ENCODE measurements at places on chromosomes 13 and 19.
A peak's percentile ranks its signal among the peaks of the same experiment; 100 is the strongest.

- DNase-seq, result no peak
Observed at GRCh38 chr13:40208517-40208916, 457.9 kb downstream of the FOXO1 start.

DNA sequence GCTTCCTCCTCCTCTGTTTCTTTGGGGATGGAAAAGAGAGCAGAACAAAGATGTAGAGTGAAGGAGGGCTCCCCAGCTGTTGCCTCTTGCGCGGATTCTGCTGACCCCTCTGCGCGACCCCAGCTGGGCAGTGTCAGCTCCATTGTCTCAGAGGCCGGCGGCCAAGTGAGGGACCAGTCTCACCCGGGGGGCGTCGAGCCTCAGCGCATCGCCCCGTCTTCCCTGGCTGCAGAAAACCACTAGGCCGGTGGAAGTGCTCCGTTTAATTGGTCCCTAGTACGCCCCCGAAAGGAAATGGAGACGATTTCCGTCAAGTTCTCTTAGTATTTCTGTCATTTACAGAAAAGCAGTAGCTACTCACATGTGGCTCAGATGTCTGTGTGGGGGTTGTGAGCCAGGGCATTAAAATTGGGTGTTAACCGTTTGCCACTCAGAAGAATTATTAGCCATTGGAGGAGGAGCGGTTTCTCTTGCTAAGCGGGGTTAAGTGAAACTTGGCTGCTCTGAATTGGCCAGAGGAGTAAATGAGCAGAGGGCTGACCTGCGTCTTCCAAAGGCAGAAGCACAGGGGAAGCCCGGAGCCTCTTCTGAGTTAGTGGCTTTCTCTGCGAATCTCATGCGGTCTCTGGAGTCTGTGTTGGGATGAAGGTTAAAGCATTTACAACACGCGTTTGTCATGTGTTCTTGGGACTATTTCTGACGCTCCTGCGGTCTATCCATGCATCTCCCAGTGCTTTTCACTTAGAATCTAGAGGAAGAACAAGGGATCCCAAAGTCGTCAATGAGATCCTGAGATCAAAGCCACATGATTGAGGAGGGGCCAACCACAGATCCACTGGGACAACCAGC lies 132.8 kb upstream of the MYO16 start:
- DNase-seq, result peak; percentile 92

- DNase-seq, result no peak
Observed at GRCh38 chr13:106390367-106390766, 145.1 kb downstream of the EFNB2 start.

- DNase-seq, result no peak
Observed at GRCh38 chr19:16000024-16000663, 51.3 kb downstream of the OR10H4 start.

DNA sequence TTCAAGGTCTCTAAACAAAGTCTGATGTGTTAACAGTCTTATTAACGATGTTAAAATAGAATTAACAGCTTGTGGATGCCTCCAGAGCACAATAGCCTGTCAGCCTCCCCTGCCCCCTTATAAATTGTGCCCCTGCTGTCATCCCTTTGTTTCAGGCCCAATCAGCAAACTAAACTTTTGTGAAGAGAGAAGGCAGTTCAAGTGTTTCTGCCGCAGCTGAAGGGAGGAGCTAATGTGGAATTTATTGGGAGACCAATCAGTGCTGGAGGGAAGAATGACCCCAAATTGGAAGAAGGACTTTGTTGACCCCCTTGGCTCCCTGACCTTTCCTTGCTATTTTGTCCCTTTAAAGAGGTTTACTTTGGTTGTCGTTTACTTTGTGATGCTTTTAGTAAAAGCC lies 160.5 kb downstream of the TM9SF2 start:
- peak; percentile 70 for DNase-seq

DNA sequence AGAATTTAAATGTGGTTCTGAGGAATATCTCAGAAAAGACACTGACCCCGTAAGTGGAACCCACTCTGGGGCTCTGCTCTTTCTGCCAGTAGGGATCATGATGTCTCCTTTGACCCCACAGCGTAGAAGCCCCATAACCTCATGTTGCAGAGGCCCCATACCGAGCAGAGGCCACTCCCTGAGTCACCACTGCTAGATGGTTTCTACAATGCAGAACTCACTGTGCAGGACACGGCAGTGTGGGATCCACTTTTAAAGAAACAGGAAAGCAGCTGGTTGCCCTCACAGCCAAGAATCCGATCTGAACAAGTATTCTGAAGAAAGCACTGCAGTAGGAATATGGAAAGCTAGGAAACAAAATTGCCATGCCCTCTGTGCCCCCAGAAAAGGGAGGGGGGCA lies 4.2 kb downstream of the SLC7A1 start:
- no peak for DNase-seq

GRCh38 chr13:25217023-25217885 lies 45.2 kb upstream of the AMER2 start:
- DNase-seq, result peak; percentile 76

- DNase-seq, result no peak
Observed at GRCh38 chr13:31036731-31037695, 104.6 kb downstream of the TEX26 start.

GRCh38 chr13:66102864-66103263 lies 1127.3 kb downstream of the PCDH9 start:
- no peak for DNase-seq

DNA sequence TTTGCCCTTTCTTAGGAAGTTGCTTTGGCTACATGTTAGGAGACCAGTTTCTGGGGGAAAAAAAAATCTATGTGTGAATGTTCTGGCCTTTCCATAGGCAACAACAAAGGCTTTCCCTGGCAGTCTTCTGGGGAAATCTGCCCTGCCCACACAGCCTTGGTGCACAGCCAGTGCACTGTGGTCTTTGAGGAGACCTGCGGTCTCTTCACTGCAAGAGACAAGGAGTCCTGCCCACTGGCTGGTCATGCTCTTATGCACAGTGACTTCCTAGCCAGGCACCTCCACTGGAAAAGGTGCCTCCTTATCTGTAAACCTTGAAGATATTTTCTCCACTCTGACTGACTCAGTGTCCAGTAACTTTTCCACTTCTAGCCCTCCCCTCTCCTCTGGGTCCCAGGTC lies 155.1 kb downstream of the SUCLA2 start:
- DNase-seq, result no peak

GRCh38 chr13:79530270-79530669 lies 49.3 kb downstream of the NDFIP2 start:
- DNase-seq, result no peak

DNA sequence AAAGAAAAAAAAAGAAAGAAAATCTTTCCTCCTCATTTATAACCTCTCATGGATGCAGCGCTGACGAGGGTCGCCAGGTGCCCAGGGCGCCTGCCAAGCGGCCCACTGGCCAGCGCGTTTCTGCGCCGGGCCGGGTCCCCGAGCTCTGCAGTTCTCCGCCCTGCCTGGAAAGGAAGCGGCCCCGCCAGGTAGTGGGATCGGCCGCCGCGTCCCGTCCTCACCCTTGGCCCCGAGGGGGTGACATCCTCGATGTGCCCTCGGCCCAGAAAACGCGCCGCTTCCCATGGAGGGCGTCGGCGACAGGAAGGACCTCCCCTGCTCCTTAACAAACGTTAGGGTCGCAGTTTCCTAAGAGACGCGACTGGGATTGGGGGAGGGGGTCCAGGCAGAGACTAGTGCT lies 56.9 kb downstream of the ZNF726 start:
- DNase-seq, result peak; percentile 34

- DNase-seq, result no peak
Observed at GRCh38 chr13:79995334-79995733, 345.6 kb downstream of the SPRY2 start.

- DNase-seq, result no peak
Observed at GRCh38 chr13:50227361-50227760, 212.1 kb downstream of the KCNRG start.

- peak; percentile 30 for DNase-seq
Observed at GRCh38 chr19:3224346-3225168, at the start of gene CELF5. CELF5 (plus strand) TSS chr19:3224661; CDS start chr19:3224740, 79 bp downstream.

GRCh38 chr13:26010487-26011207 lies 41.2 kb downstream of the SHISA2 start:
- DNase-seq, result no peak

- no peak for DNase-seq
Observed at GRCh38 chr13:108859197-108860012, 230.0 kb downstream of the MYO16 start.

GRCh38 chr13:85186356-85187045 lies 612.7 kb downstream of the SLITRK6 start:
- no peak for DNase-seq

DNA sequence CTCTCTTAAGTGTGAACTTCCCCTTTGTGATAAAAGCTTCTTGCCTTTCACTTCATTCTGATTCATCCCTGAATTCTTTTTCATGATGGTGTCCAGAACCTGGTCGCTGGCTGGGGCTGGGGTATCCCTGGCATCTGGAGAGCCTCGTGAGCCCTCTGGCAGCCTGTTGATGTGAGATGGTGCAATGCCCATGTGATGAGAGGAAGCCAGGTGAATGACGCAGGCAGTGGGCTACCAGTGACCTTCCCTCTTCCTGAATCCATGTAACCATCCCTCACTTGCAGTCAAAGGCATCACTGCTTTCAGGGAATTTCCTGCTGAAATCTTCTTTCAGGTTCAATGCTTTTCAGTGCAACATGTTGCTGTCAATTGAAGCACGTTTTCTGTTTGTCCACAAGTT lies 158.6 kb upstream of the SLC10A2 start:
- no peak for DNase-seq

DNA sequence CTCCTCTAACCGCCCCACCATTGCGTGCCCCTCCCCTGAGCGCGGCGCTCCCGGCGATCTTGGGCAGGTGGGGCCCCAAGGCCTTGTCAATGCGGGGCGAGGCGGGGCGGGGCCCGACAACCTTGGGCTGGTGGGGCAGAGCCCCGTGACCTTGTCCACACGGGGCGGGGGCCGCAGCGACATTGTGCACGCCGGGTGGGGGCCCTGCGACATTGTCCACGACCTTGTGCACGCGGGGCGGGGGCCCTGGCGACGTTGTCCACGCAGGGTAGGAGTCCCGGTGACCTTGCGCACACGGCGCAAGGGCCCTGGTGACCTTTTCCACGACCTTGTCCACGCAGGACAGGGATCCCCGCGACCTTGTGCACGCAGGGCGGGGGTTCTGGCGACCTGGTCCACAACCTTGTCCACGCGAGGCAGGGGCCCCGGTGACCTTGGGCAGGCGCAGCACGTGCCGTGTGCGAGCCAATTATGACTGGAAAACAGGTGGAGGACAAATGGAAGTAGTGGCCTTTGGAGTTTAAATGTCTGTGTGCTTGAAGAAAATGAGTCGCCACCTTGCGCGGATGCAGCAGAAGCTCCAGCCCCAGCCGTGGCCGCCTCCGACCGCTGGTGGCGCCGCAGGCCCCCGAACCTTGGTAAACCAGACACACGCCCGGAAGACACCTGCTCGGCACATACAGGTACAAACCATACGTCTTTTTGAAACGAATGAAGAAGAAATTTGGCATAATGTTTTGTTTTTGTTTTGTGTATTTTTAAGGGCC lies 62.6 kb downstream of the LATS2 start:
- DNase-seq, result no peak

DNA sequence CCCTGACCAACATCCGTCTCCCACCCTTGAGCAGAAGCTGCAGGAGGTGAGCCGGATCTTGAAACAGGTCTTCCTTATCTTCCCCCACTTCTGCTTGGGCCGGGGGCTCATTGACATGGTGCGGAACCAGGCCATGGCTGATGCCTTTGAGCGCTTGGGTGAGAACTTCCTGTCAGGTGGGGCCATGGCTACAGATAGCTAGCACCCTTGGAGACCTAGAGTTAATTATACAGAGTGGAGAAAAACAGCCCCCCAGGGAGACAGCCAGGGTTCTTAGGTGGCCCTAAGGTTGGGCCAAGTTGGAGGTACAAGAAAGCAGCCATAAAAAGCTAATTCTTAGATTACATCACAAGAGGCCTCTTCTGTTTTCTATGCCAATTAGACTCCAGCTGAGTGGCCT lies 8.9 kb upstream of the ARHGAP45 start:
- no peak for DNase-seq

DNA sequence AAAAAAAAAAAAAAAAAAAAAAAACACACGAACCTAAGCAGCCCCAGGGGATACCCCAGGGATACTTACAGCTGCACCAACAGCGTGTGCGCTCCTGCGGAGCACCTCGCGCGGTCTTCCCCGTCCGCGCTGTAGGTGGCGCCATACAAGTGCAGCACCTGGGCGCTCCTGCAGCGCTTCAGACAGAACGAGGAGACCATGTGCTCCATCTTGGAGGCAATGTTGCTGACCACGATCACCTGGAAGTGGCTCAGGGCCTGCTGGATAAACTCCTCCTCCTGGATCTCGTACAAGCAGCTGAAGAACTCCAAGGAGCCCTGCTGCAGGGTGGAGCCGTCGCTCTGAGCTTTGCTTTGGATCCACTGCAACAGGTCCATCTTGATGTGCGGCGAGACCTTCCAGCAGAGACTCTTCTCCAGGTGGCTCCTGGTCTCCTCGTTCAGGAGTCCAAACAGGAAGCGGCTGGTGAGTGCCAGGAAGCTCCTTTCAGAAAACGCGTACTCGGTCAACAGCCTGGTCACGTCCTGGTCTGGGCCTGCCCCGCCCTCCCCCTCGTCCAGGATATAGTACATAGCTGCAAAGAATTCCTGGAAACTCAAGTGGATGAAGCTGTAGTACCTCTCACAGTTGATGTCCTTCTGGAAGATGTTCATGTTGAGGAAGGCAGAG lies 14.5 kb downstream of the NLRP12 start:
- no peak for DNase-seq

All from retina (tissue), 1 donor.